ENCODE measurements at places on chromosomes 6 and 20. TPM values are rescaled to one million over a fixed set of nuclear protein-coding genes. Genes with fewer than 3 reads are reported as not detected.

DNA sequence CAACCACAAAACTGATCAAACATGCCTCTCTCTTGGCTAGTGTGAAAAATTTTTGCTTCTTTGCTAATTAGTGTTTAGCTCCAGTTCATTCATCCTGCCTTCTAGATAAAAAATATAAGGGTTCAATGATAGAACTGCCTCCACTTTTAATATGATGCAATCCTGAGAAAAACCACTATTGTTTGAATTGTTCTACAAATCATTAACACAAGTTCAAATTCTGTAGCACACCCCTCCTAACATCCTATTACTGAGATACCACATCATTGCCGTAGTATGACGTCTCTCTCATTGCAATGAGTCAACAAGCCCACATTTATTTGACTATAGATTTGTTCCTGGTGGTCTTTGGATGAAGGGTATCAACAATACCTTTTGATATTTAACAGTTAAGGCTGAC lies 365.8 kb upstream of the OPRM1 start:
- no peaks in the 10 kb centered on the region for H3K27me3 ChIP-seq
- no peak overlapping the region for H3K4me3 ChIP-seq
- no peak overlapping the region for H3K27ac ChIP-seq
- H3K36me3 ChIP-seq, result no peaks in the 10 kb centered on the region

GRCh38 chr20:5595744-5596143 lies 154.5 kb upstream of the SHLD1 start:
- no peaks in the 10 kb centered on the region for H3K27me3 ChIP-seq
- peaks cover 64% of the 10 kb centered on the region for H3K36me3 ChIP-seq

- no peak for DNase-seq
- H3K4me1 ChIP-seq, result no peaks in the 10 kb centered on the region
- H3K27me3 ChIP-seq, result no peaks in the 10 kb centered on the region
- H3K27ac ChIP-seq, result no peak overlapping the region
- no peak overlapping the region for H3K4me3 ChIP-seq
- no peaks in the 10 kb centered on the region for H3K36me3 ChIP-seq
These were observed 22.7 kb upstream of the PRDM1 start for GRCh38 chr6:106063448-106063850.

DNA sequence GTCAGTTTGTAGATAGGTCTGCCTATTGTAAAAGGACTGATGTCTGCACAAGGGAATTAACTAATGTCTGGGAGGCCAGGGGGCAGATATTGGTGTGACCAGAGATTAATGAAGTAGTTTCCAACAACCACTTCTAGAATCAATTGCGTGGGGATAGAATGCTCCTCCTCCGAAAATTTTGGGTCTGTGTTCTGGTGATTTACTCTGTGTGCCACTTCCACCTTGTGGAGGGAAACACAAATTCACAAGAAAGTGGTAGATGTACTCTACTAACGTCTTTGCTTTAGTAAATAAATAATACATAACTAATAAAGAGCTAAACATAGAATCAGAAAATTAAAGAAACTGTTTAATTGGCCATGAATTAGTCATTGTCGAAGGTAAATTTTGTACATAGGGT lies 25.5 kb downstream of the TMEM14A start:
- no peaks in the 10 kb centered on the region for H3K27me3 ChIP-seq
- no peak overlapping the region for H3K4me3 ChIP-seq
- no peak for DNase-seq
- H3K4me1 ChIP-seq, result no peaks in the 10 kb centered on the region

GRCh38 chr6:114195027-114195365 lies 147.8 kb downstream of the HS3ST5 start:
- no peaks in the 10 kb centered on the region for H3K36me3 ChIP-seq
- DNase-seq, result no peak
- no peak overlapping the region for H3K27ac ChIP-seq
- H3K4me3 ChIP-seq, result no peak overlapping the region

- H3K4me1 ChIP-seq, result peaks cover 11% of the 10 kb centered on the region
- no peak for DNase-seq
- H3K27ac ChIP-seq, result peak overlapping the region; percentile 83
- H3K4me3 ChIP-seq, result peak overlapping the region; percentile 66
- no peaks in the 10 kb centered on the region for H3K27me3 ChIP-seq
These were observed 602 bp upstream of the TSPYL4 start for GRCh38 chr6:116254297-116255056.

- H3K27ac ChIP-seq, result no peak overlapping the region
- H3K36me3 ChIP-seq, result no peaks in the 10 kb centered on the region
- DNase-seq, result no peak
- no peak overlapping the region for H3K4me3 ChIP-seq
- H3K4me1 ChIP-seq, result no peaks in the 10 kb centered on the region
These were observed 821 bp upstream of the TAAR5 start for GRCh38 chr6:132590362-132590761.

GRCh38 chr20:37228656-37229055 lies 33.0 kb downstream of the GHRH start:
- no peaks in the 10 kb centered on the region for H3K27me3 ChIP-seq
- H3K27ac ChIP-seq, result peak overlapping the region; percentile 62
- peaks cover 86% of the 10 kb centered on the region for H3K36me3 ChIP-seq
- DNase-seq, result no peak
- H3K4me1 ChIP-seq, result peaks cover 29% of the 10 kb centered on the region

DNA sequence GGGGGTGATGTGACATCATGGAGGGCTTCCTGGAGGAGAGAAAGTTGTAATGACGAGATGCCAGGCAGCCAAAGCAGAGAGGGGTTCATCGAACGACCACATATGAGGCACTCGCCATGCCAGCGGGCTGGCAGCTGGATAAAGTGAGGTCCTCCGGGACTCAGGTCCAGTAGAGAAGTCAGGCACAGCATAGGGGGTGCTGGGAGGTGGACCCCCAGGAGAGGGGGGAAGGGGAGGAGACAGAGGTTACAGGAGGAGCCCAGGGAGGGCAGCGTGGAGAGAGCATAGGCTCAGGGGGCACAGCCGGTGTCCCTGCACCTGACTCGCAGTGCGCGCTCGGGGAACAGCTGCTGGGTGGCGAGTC lies 174.7 kb downstream of the BMP7 start:
- no peak overlapping the region for H3K4me3 ChIP-seq
- no peaks in the 10 kb centered on the region for H3K27me3 ChIP-seq
- no peaks in the 10 kb centered on the region for H3K4me1 ChIP-seq
- no peak overlapping the region for H3K27ac ChIP-seq
- H3K36me3 ChIP-seq, result no peaks in the 10 kb centered on the region

DNA sequence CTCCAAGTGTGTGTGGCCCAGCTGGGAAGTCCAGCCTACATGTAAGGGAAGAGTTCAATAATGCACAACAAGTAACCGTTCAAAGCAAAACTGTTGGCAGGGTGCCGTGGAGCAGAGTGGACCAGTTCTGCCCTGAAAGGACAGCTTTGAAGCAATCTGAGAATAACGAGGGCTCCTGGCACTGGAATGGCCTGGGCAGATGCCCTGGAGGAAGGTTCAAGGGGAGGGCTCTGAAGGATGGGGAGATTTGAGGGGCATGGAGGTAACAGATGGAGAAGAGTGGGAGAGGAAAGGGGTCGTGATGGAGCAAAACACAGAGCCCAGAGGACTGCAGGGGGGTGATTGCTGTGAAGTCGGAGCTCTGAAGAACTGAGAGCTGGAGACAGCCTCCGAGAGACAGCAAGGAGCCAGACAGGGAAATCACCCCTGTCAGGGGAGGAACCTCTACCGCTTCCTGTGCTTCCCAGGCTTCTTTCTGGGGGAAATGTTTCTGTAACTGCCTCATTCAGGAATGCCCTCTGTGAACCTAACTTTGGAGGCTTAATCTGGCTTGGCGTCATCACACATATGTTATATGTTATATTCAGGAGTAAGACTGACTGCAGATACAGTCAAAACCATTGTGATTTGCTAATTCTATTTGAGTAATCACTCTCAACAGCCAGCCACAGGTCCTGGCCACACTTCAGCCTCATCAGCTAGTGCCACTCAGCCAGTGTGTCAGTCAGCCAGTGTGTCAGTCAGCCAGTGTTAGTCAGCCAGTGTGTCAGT lies 41.2 kb downstream of the ZC3H12D start:
- no peaks in the 10 kb centered on the region for H3K4me1 ChIP-seq
- H3K27ac ChIP-seq, result no peak overlapping the region
- DNase-seq, result peak; percentile 50
- H3K36me3 ChIP-seq, result no peaks in the 10 kb centered on the region

- no peak overlapping the region for H3K27ac ChIP-seq
- DNase-seq, result no peak
- H3K27me3 ChIP-seq, result no peaks in the 10 kb centered on the region
- H3K36me3 ChIP-seq, result no peaks in the 10 kb centered on the region
- no peaks in the 10 kb centered on the region for H3K4me1 ChIP-seq
- no peak overlapping the region for H3K4me3 ChIP-seq
These were observed 119.1 kb upstream of the DTNBP1 start for GRCh38 chr6:15781890-15782289.

GRCh38 chr6:118468682-118469465 lies 79.2 kb upstream of the PLN start:
- H3K27ac ChIP-seq, result no peak overlapping the region
- peaks cover 3% of the 10 kb centered on the region for H3K36me3 ChIP-seq
- no peaks in the 10 kb centered on the region for H3K4me1 ChIP-seq
- DNase-seq, result no peak
- H3K27me3 ChIP-seq, result no peaks in the 10 kb centered on the region
- H3K4me3 ChIP-seq, result no peak overlapping the region

GRCh38 chr6:35007016-35007415 lies 118.0 kb downstream of the ANKS1A start:
- H3K27ac ChIP-seq, result no peak overlapping the region
- no peaks in the 10 kb centered on the region for H3K4me1 ChIP-seq
- no peaks in the 10 kb centered on the region for H3K27me3 ChIP-seq

- H3K4me1 ChIP-seq, result no peaks in the 10 kb centered on the region
- DNase-seq, result no peak
- H3K4me3 ChIP-seq, result no peak overlapping the region
- H3K27ac ChIP-seq, result peak overlapping the region; percentile 33
- no peaks in the 10 kb centered on the region for H3K36me3 ChIP-seq
These were observed 47.9 kb downstream of the TGM2 start for GRCh38 chr20:38117205-38117604.

DNA sequence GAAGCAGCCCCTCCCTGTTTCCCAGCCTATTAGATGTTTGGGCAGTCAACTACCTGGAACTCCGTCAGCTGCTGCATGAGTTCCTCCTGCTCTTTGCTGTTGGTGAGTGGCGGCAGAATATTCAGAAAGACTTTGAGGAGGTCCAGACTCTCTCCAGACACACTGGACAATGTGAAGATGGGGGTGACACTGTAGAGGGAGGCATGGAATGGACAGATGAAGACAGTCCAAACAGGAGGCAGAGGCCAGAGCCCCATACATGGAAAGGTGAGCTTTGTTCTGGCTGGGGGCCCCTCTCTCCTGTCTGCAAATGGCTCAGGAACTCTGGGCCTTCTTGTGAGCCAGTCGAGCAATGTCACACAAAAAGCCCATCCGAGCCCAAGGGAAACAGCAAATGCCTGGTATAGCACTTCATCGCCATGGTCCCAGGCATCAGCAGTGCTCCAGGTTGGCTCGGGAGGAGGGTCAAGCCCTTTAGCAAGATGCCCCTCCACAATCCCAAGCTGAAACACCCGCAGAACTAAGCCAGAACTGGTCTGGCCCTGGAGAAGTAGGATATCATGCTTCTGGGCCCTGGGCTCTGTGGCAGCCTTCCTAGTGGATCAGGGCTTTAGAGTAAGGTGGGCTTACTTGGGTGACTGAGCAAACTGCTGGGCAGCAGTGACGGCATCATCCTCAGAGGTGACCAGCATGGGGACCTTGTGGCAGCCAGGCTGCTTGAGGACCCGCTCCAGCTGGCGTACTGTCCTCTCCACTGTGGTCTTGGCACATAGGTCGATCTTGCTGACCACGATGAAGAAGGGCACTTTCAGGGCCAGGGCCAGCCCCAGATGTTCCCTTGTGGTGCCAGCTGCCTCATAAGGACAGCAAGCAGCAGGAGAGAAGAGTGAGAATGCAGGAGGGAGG lies 4.9 kb downstream of the GTPBP2 start:
- peaks cover 5% of the 10 kb centered on the region for H3K4me1 ChIP-seq
- DNase-seq, result no peak
- H3K27ac ChIP-seq, result no peak overlapping the region
- H3K4me3 ChIP-seq, result no peak overlapping the region
- H3K27me3 ChIP-seq, result no peaks in the 10 kb centered on the region

DNA sequence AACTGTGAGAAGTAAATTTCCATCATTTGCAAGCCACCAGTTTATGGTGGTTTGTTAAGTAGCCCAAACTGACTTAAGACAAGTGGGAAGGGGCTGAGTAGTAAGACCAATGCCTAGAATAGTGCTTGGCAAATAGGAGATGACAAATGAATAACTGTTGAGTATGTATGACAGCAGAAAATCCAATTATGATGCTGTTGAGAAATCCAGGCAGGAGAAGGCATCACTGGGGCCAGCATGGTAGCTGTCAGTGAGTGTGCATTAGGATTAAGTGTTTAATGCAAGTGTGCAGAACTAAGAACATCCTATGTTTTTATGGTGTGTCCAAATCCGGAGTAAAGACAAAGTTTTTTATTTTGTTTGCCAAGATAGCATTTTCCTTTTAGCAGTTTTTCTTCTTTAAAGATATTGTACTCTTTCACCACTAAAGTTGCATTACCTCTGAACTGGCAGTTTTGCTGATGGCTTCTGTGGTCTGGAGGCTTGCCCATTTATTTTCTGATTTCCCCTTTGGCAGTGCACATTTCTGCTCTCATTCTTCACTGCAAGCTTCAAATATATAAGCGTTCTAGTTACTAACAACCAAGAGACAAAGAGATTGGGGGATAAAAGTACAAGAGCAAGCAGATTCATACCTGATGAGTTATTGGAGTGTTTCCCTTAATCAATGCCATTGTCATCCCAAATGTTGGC lies 289.7 kb downstream of the KCNQ5 start:
- no peak overlapping the region for H3K4me3 ChIP-seq
- H3K4me1 ChIP-seq, result no peaks in the 10 kb centered on the region
- no peaks in the 10 kb centered on the region for H3K36me3 ChIP-seq
- DNase-seq, result no peak

GRCh38 chr6:90343576-90343975 lies 46.9 kb upstream of the BACH2 start:
- no peak overlapping the region for H3K4me3 ChIP-seq
- H3K27ac ChIP-seq, result no peak overlapping the region
- no peaks in the 10 kb centered on the region for H3K36me3 ChIP-seq
- no peaks in the 10 kb centered on the region for H3K4me1 ChIP-seq
- no peaks in the 10 kb centered on the region for H3K27me3 ChIP-seq

GRCh38 chr6:121849477-121849876 lies 414.0 kb downstream of the GJA1 start:
- no peak overlapping the region for H3K27ac ChIP-seq
- H3K27me3 ChIP-seq, result no peaks in the 10 kb centered on the region
- no peaks in the 10 kb centered on the region for H3K36me3 ChIP-seq
- H3K4me1 ChIP-seq, result no peaks in the 10 kb centered on the region

- no peak for DNase-seq
- H3K4me3 ChIP-seq, result no peak overlapping the region
- H3K36me3 ChIP-seq, result no peaks in the 10 kb centered on the region
- H3K4me1 ChIP-seq, result peaks cover 5% of the 10 kb centered on the region
These were observed 19.7 kb downstream of the ACSS2 start for GRCh38 chr20:34896086-34896621.

Gene DCBLD1
- 0.85 TPM for total RNA-seq

Gene TXLNB
- not detected for total RNA-seq

Gene BTNL2
- not detected for total RNA-seq

Gene MOG
- not detected for total RNA-seq

Gene SMPDL3A
- total RNA-seq, result 2.7 TPM

Gene KIF6
- total RNA-seq, result 0.43 TPM

Gene AGER
- total RNA-seq, result 6.1 TPM

Gene RNF182
- total RNA-seq, result 3.0 TPM

Measured in ascending aorta (tissue), 2 donors.